Naive thymus-derived CD4-positive, alpha-beta T cell (primary cell): ENCODE measurements at places on chromosomes 5 and 9. TPM values are rescaled to one million over a fixed set of nuclear protein-coding genes. Genes with fewer than 3 reads are reported as not detected.

DNA sequence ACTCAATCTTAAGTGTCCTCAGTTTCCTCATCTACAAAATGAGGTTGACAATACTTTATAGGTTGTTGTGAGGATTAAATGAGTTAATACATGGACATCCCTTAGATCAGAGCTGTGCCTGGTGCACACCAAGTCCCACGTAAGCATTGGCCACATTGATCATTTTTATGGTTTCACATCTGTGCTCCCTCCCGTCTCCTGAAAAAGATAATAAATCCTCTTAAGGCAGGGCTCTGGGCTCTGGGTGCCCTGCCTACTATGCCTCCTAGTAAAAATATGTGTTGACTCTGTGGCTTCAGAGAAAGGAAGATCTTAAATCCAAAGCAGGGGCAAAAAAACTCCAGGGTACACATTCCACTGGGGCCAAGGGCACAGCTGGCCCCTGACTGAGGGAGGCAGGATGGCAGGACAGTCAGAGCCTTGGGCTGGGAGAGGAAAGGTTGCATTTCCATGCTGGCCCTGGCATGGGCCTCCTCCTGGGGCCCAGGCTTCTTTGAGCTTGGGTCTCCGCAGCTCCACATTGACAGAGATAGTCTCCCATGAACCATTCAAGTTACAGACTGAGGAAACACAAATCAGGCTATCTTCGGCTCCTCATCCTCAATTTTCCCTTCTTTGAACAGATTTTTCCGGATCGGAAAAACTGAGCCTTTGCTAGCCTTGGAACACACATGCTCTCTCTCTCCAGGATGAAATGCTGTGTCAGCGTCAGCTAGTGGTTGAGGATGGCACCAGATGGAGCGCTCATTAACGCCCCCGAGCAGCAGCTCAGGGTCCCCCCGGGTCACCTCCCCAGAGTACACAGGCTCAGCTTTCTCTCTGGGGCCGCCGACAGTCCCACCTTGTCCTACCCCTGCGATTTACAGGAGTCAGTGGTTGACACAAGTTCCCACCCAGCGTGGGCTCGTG is 22.4 kb upstream of the KIF12 start:
- DNase-seq = no peak

GRCh38 chr5:168771678-168772077 is 192.5 kb upstream of the PANK3 start:
- no peak for DNase-seq

DNA sequence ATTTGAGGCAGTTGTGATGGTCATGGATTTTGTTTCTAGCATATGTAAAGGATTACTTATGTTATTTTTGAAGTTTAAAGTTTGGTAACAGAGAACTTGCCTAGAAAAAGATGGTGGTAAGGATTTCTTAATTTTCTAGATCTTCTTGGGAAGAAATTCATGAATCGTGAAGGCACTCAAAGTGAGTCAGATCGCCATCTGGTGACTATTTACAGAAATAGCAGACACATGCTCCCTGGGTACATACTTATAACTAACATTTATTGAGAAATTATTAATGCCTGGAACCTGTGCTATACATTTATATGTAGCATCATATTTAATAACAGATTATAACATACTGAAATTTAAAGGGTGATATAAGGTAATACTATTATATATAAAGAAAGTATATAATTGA is 299.7 kb downstream of the IZUMO3 start:
- DNase-seq = no peak

DNA sequence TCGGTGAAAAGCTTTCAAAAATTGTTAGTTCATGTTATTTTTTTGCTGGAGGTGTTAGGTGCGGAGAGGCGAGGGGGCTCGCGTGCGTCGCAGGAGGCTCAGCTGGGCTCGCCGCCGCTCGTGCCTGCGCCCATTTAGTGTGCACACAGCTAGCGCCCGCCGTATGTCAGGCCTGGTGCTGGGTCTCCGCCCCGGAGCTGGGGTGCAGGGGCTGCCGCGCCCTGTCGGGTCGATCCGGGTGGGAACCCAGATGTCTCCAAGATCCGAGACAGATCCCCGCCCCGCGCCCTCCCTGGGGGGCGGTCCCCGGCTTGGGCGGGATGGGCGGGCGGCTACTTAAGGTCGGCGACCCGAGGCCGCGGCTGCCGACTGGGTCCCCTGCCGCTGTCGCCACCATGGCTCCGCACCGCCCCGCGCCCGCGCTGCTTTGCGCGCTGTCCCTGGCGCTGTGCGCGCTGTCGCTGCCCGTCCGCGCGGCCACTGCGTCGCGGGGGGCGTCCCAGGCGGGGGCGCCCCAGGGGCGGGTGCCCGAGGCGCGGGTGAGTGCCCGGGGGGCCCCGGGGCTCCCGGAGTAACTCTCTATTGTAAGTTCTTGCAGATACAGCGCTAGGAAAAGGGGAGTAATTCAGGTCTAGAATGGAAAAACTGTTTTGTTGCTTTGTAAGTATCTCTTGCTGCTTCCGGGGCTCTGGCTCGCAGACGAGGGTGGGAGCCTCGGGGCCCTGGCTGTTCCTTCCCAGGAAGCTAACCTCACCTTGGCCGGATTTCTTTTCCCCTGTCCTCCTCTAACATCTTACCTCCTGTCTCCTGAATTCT is 31.7 kb downstream of the GSN start:
- no peak for DNase-seq

DNA sequence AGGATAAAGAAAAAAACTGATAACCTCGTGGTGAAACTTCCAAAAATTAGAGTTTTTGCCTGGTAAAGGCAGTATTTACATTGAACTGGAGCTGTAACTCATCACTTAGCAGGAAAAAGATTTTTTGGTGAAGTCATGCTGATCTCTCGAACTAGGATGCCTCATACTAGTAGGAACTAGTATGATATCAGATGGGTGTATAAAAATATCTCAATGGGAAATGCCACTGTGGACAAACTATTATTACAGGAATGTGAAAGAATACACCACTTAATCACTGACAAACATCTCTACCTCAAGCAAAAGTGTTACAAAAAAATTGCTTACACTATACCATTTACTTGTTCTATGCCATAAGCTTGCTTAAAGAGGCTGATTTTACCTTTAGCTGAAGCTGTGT is 28.4 kb downstream of the RFX3 start:
- no peak for DNase-seq

DNA sequence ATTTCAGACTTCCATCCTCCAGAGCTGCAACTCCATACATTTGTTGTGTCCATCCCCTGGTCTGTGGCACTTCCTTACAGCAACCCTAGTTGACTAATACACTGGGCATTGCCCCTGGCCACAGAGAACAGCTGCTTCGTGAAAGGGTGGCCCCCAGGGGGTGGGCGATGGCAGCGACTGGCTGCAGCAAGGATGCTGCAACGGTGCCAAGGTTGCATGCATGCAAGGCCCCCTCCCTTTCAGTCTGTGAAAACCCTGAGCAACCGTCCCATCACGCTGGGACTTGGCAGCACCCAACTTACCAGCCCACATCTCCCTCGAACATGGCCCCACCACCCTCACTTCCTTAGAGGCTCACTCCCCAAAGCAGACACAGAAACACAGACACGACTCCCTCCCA is 162.5 kb downstream of the MED10 start:
- no peak for DNase-seq

DNA sequence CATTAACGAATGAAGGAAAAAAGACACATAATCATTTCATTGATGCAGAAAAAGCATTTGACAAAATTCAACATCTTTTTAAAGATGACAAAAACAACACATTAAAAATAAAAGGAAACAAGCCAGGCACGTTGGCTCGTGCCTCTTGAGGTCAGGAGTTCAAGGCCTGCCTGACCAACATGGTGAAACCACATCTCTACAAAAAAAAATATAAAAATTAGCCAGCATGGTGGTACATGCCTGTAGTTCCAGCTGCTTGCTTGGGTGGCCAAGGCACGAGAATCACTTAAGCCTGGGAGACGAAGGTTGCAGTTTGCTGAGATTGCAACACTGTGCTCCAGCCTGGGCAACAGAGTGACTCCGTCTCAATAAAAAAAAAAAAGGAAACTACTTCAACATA is 77.0 kb downstream of the ERCC6L2 start:
- no peak for DNase-seq

The SAXO1 gene
- not detected for total RNA-seq

The TRIM36 gene
- total RNA-seq = not detected
